Coronary artery (tissue), 2 donors: ENCODE measurements at places on chromosomes 1 and 21.
A peak's percentile ranks its signal among the peaks of the same experiment; 100 is the strongest.

GRCh38 chr1:17873007-17873675, 118.0 kb downstream of the ACTL8 start:
- DNase-seq: no peak

- no peak for DNase-seq
Measured at GRCh38 chr1:204780630-204781029, 90.0 kb upstream of the NFASC start.

DNA sequence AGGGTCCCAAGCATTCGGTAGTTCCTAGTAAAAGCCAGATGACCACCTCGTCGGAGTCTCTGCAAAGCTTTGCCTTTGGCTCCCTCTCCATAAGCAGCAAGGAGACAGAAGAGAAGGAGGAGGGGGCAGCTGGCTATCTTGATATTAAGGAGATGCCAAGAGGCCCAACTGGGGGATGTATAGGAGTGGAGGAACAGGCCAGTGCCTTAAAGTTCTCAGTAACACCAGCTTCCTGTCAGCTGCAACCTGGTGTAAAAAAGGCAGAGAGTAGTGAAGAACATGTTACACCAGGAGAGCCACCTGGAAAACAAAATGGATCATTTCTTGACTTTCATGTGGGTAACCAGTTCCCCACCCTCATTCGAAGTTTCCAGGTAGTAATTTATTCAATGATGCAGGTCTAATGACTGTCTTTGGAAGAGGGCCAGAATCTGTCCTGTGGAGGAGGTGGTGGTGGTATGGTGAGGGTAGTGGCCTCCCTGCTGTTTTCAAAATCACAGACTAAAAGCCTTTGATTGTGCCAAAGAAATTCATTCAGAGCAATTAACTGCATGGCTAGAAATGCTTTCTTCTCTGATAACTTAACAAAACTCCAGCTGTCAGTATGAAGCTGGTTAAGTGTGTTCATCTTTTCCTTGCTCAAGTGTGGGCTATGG, 27.3 kb downstream of the TMEM200B start:
- DNase-seq: no peak

DNA sequence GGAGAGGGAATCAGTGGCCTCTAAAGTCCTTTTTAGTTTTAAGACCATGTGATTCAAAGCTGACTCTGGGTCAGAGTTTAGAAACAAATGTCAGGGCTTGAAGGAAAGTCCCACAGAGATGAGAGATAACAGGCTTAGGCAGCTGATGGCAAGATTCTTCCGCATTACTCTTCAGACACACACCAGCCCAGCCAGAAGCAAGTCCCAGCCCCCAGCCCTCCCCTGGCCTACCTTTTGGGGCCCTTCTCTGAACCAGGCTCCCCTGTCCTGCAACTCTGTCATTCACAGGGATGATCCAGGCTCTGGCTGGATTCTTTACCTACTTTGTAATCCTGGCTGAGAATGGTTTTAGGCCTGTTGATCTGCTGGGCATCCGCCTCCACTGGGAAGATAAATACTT, 13.1 kb upstream of the CASQ1 start:
- DNase-seq: no peak

GRCh38 chr1:117627546-117628130, 21.8 kb downstream of the TENT5C start:
- peak; percentile 26 for DNase-seq

DNA sequence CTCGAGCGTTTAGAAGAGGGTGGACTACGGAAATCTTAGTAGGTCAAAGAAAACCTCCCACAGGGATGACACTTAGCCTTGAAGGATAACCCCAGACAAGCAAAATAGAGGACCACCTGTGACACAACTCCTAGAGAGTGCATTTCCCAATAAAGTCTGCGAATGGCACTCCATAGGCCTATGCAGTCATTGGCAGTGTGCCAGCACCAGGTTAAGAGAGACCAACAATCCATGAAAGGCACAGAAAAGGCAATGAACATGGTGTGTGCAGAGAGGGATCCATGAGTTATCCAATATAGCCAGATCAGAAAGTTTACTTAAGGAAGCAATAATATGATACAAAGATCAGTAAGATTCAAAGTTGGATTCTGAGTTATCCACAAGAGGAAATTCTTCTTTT, 45.2 kb upstream of the FMO2 start:
- no peak for DNase-seq

DNA sequence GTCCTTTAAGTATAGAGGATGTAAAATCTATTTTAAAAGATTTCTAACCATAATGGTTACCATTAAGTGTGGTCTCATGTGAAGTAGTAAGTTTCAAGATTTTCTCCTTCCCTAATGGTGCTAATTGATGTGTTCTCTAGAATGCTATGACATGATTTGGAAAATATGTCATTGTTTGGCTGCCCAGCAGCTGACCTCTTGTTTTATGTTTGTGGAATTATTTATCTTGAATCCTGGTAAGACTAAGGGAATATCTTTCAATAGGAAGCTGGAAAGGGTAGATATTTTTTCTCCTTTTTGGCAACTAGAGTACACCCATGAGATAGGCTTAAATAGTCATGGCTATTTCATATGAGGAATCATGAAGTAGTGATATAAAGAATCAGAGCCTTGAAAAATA, 139.8 kb upstream of the CHODL start:
- DNase-seq: no peak
